ENCODE measurements at places on chromosomes 5 and 9.

DNA sequence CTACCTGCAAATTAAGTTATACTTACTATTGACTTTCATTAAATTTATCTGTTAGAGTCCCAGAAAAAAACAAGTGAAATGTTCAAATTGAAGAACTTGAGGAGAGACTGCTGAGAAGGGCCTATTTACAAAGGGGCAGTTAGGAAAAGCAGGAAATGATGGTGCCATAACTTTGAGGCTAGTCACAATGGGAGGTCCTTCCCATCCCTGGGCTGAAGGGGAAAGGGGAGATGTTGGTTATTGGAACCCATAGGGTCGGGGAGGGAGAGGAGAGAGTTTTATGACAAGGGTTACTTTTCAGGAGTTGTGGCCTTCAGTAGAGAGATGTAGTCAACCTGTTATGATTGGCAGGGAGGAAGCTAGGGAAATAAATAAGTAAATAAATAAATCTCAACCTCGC is 169.1 kb downstream of the DMRT2 start:
- DNase-seq = no peak

- no peak for DNase-seq
Measured at GRCh38 chr9:129720181-129720864, 32.5 kb downstream of the PTGES start.

GRCh38 chr9:106896695-106897094 is 33.7 kb downstream of the ZNF462 start:
- DNase-seq = no peak

GRCh38 chr5:157100140-157100679 is 8.6 kb downstream of the HAVCR2 start:
- no peak for DNase-seq

- DNase-seq = no peak
Measured at GRCh38 chr5:93330506-93330905, 250.5 kb downstream of the NR2F1-AS1 start.

DNA sequence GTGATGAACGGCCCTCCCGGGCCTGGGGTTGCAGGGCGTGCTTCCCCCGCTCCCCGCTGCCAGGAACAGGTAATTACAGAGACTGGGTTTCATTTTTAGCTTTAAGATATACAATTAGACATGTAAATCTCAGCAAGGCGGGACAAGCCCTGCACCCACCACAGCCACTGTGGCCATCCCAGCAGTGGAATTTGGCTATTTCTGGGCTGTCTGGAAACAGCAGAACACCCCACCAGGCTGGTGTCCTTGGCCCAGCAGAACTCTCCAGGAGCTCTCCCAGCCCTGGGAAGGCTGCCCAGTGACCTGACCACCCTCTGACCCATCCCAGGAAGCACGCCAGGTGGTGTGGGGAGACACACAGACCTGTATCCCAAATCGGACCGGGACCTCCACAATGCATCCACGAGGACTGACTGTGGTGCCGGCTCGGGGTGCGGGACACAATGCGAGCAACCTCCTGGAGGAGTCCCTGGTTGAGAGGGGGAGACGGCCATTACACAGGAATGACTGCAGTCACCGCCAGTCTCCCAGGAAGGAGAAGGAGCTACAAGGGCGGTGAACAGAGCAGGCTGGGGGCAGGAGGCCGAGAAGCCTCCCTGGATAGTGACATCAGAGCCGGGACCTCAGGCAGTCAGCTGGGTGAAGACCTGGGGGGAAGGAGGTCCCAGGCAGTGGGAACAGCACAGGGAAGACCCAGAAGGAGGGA is 17.3 kb downstream of the EEIG1 start:
- no peak for DNase-seq

Data from eye (tissue), 1 donor.